ENCODE measurements at places on chromosomes 3 and 15.
A peak's percentile ranks its signal among the peaks of the same experiment; 100 is the strongest.

- no peak for DNase-seq
Observed at GRCh38 chr3:154783521-154783931, 296.6 kb upstream of the MME start.

- DNase-seq = no peak
Observed at GRCh38 chr3:194988495-194989165, 282.3 kb downstream of the XXYLT1 start.

GRCh38 chr3:32105291-32106131 is 909 bp upstream of the GPD1L start:
- no peak for DNase-seq

DNA sequence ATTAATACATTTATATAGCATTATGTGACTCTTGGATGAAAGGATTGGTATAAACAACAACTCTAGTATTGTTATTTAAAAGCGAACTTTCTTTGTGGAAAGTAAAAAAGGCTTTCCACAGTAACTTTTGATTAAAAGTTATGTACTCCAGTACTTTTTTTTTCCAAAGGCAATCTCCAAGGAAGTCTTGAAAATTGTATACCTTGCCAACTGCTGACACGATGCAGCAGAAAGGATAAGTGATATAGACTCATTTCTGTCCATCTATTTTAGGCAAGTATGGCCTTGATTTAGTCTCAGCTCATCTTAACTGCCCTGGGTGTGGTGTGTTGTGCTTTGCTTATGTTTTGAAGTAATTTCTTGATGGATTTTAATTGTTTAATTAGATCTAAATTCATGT is 79.7 kb downstream of the OTOL1 start:
- DNase-seq = no peak

- DNase-seq = no peak
Observed at GRCh38 chr3:67311440-67311839, 313.3 kb downstream of the KBTBD8 start.

- no peak for DNase-seq
Observed at GRCh38 chr15:31381801-31382712, 55.4 kb downstream of the KLF13 start.

GRCh38 chr3:57974796-57975388 is 33.3 kb upstream of the FLNB start:
- DNase-seq = peak; percentile 87

GRCh38 chr3:175287361-175287963 is 428.3 kb downstream of the NAALADL2 start:
- peak; percentile 17 for DNase-seq

DNA sequence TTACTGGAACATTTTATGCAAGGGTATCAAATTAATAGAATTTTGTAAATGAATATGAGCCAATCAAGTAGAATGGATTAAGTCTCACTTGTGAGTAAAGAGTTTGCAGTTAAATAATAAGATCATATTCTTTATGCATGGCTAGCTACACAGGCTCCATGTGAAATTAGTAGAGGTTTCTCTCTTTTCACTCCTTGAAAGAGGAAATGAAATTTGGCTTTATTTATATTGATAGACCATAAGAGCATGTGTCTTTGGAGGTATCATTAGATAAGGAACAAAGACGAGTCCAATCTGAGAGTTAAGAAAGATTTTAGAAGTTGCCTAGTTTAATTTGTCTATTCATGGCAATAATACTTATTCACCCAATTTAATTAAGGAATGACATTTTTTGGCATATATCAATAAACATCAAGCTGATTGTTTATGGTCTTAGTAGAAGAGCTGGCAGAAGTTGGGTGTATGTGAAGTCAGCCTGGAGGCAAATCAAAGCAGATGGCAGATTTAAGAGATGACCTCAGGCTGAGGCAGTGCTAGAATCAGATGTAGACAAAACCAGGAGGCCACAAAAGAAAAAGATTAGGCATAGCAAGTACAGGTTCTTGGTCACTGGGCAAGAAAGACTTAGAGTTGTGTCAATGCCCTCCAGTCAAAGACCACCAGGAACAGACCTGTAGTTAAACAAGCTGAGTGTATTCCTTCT is 406.5 kb upstream of the ARHGEF26 start:
- DNase-seq = no peak

- DNase-seq = no peak
Observed at GRCh38 chr3:42908675-42909074, 2.7 kb downstream of the ZNF662 start.

DNA sequence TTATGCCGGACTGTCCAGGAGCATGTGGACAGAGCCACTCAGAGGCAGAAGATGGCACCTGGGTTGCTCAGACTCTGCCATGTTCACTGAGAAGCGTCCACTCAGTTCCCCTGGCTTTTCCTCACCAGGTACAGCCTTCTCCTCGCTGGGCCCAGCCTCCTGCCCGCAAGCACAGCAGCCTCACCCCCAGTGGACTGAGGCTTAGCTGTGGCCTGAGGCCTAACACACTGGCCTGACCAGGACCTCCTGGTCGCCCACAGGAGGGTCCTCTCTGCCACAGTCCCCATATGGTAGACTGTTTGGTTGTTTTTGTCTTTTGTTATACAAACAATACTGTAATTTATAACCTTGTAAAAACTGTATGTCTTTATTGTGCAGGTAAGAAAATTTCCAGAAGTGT is 15.5 kb downstream of the HTR3C start:
- DNase-seq = no peak

DNA sequence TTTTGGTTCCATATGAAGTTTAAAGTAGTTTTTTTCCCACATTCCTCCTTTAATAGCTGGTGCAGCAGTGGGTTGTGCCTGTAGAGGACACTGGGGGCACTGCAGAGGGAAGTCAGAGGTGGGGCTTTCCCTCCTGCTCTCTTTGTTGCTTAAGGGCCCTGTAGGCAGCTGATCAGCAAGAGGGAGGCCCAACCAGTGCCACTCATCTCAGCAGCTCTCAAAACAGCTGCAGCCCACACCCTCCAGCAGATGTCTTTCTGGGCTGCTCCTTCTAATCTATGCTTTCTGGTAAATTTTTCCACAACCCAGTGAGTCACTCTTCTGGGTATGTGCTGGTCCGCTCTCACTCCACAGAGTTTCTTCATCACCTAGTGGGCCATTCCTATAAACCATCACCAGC is 263.8 kb downstream of the FEZF2 start:
- DNase-seq = peak; percentile 78

GRCh38 chr15:78666010-78666409 is 25.0 kb upstream of the CHRNB4 start:
- DNase-seq = no peak

DNA sequence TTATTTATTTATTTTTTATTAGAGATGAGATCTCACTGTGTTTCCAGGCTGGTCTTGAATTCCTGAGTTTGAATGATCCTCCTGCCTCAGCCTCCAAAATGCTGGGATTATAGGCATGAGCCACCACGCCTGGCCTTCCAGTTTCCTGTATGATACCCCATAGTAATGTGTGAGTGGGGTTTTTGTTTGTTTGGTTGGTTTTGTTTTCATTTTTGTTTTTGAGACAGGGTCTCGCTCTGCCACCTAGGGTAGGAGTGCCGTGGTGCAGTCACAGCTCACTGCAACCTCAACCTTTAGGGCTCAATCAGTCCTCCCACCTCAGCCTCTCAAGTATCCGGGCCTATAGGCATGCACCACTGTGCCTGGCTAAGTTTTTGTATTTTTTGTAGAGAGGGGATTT is 30.9 kb downstream of the GOLM2 start:
- DNase-seq = no peak

DNA sequence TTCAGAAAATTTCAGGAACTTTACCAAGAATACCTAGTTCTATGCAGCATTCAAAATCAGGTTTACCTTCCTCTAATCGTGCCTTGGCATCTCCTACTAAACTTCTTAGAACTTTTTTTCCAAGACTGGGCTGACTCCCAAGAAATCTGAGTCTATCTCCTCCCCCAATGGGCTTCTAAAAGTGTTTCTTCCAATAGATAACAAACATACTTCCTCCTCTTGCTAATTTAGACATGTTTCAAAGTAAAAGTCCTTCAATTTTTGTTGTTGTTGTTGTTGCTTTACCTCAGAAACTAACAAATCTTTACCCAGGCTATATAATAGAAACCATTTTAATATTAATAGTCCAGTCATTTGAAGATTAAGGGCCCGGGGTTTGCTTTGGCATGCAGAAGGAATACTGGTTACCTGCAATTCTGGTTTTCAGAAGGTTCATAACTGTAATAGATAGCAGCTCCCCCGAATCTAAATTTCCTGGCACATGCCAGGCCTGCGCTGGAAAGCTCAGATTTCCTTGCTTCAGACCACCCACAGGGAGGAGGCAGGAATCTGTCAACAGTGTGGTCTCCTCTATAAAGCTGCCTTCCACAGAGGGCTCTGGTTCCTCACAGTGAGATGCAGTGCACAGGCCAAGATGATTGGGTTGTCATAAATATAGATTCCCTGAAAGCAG is 188.7 kb downstream of the THRB start:
- DNase-seq = no peak

- DNase-seq = peak; percentile 3
Observed at GRCh38 chr3:140863580-140864009, 78.0 kb upstream of the SLC25A36 start.

GRCh38 chr3:14619605-14620004 is 32.0 kb upstream of the CCDC174 start:
- DNase-seq = no peak

DNA sequence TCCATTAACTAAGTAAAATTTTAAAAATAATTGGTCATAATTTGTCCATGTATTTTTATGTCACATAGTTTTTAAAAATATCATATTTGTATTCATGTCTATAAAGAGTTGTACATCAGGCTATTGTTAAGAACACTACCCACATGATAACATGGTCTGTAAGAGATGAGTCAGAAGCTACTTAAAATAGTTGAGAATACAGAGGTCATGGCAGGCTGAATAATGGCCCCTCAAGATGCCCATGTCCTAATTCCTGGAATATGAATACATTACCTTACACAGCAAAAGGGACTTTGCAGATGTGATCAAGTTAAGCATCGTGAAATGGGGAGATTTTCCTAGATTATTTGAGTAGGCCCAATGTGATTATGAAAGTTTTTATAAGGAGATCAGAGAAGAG is 782.9 kb upstream of the GOLIM4 start:
- DNase-seq = no peak

GRCh38 chr3:71316066-71316777 is 267.3 kb downstream of the FOXP1 start:
- no peak for DNase-seq

DNA sequence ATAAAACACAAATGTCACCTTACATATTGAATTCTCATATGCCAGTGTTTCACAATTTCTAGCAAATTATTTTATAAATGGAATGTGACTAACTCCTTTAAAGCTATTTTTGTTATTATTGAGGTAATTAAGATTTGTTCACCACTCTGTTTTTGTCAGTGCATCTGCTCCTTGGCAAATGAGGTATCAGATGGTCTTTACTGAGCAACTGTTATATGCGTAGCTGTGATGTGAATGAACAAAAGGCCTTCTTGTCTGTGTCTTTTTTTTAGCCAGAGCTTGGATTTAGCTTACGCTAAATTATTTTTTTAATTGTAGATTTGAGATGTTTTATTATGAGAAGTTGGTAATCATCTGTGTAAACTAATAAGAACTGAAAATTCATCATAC is 125.3 kb downstream of the IL5RA start:
- no peak for DNase-seq

- DNase-seq = no peak
Observed at GRCh38 chr3:35927441-35927840, 288.1 kb downstream of the ARPP21 start.
